Naive thymus-derived CD8-positive, alpha-beta T cell (primary cell): ENCODE measurements at places on chromosomes 7 and 10.

DNA sequence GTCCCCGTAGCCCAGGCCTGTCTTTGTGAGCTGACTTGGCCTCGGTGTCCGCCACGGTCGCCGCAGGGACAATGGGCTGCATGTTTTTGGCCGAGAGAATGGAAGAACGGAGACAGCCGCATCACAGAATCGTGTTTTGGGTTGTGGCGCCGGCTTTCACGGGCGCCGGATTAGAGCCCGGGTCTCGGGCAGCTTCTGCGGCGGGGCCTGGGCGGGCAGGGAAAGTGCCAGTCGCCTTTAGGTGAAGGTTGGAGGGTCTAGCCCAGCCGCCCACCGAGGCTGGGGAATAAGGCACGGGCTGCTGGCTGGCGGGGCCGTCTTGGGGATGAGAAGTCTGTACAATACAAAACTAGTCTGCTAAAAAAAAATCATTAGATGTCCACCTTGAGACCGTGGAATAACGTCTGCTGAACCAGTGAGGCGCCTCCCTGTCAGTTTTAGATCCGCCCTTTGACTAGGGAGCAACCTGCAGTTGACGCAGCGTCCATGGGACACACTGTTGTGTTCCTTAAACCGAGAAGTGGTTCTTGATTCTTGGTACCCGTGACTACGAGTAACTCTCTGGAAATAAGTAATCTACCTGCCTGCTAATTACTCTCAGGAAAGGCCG lies 577 bp downstream of the DNAJB9 start:
- peak; percentile 45 for DNase-seq

GRCh38 chr10:106775127-106775526 lies 389.4 kb downstream of the SORCS1 start:
- DNase-seq: no peak

GRCh38 chr10:62788861-62789467 lies 15.6 kb upstream of the ADO start:
- DNase-seq: no peak

DNA sequence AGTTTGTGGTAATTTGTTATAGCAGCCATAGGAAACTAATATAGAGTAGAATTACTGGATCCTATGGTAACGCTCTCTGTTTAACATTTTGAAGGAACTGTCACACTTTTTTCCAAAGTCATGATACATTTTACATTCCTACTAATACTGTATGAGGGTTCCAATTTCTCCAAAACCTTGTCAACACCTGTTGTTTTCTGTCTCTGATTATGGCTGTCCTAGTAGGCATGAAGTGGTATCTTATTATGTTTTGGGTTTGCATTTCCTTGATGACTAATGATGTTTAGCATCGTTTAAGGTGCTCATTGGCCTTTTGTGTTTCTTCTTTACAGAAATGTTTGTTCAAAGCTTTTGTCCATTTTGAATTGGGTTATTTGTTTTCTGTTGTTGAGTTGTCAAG lies 69.6 kb downstream of the VPS50 start:
- DNase-seq: no peak

- no peak for DNase-seq
Measured at GRCh38 chr7:115060095-115060870, 138.4 kb downstream of the MDFIC start.

DNA sequence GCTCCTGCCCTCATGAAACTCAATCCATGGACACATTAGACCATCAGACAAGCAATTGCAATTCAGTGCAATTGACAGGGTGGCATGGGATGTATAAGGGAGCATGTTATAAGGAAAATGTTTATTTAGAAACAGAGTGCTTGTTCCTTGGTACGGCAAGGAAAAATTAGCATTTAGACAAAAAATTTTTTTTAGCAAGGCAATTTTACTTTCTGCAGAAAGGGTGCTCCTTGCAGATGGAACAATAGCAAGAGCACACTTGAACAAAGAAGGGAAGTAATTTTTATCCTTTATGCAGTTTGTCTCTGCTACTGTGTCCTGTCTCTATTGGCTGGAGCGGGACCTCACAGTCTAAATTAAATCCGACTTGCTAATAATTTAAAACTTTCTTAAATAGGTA lies 6.2 kb upstream of the BAG3 start:
- no peak for DNase-seq

- no peak for DNase-seq
Measured at GRCh38 chr10:24162206-24162985, 46.5 kb upstream of the KIAA1217 start.

DNA sequence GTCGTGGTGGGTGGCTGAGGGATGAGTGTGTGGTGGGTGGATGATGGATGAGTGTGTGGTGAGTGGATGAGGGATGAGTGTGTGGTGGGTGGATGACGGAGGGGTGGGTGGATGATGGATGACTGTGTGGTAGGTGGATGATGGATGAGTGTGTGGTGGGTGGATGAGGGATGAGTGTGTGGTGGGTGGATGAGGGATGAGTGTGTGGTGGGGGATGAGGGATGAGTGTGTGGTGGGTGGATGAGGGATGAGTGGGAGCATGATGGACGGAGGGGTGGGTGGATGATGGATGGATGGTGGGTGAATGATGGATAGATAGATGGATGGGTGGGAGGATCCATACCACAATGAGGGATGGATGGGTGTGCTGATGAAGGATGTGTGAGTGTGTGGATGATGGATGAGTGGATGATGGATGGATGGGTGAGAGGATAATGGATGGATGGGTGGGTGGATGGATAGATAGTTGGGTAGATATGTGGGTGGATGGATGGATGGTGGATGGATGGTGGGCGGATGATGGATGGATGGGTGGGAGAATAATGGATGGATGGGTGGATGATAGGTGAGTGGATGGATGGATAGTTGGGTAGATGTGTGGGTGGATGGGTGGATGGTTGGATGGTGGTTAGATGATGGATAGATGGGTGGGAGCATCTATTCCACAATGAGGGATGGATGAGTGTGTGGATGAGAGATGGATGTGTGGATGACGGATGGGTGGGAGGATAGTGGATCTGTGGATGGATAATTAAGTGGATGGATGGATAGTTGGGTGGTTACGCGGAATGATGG lies 266.8 kb downstream of the CELF2 start:
- DNase-seq: no peak

DNA sequence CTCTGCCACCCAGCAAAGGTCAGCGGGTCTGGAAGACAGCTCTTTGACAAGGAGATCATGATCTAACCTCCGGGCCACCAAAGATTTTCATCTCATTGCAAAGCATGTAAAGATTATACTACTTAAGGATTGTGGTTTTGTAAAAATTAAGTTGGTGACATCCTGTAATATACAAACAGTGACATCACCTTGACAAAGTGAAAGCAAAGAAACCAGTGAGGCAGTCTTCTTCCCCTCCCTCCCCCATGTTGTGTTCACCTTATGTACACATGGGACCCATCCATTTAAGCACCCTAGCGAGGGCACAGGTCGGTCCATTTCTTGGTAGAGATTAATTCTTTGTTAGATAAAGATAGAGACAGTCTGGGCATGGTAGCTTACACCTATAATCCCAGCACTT lies 3.9 kb downstream of the MDH2 start:
- DNase-seq: no peak

- DNase-seq: no peak
Measured at GRCh38 chr10:96835899-96836298, 3.8 kb downstream of the LCOR start.

DNA sequence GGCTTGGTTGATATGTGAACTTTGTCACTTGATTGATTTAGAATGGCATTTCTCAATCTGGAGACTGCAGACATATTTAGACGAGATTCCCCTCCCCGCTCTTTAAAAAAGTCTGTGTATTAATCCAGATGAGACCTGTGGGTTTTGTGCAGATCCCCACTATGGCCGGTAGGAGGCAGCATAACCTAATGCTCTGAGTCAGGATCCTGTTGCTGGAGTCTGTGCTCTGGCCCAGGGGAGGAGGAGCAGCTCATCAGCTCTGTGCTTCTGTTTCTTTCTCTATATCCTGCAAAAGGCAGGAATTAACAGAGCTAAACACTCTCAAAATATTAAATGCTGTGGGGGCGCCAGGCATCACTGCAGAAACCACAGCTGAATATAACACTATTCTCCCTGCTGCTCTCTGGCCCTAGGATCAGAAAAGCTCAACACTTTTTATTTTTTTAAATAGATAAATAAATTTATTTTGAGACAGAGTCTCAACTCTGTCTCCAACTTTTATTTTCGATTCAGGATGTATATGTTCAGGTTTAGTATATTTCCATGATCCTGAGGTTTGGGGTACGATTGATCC lies 23.9 kb upstream of the SEPHS1 start:
- peak; percentile 65 for DNase-seq

DNA sequence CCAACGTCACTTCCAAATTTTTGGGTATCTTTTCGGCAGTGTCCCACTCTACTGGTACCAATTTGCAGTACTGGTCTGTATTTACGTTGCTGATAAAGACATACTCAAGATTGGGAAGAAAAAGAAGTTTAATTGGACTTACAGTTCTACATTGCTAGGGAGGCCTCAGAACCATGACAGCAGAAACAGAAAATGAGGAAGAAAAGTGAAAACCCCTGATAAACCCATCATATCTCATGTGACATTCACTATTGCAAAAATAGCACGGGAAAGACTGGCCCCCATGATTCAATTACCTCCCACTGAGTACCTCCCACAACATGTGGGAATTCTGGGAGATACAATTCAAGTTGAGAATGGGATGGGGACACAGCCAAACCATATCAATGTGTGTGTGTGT lies 364.0 kb upstream of the KCND2 start:
- no peak for DNase-seq

- DNase-seq: no peak
Measured at GRCh38 chr10:1557081-1557480, 180.2 kb downstream of the ADARB2 start.

- DNase-seq: no peak
Measured at GRCh38 chr7:469563-469961, 50.1 kb downstream of the PDGFA start.

GRCh38 chr7:155844526-155844925 lies 32.3 kb upstream of the SHH start:
- no peak for DNase-seq

DNA sequence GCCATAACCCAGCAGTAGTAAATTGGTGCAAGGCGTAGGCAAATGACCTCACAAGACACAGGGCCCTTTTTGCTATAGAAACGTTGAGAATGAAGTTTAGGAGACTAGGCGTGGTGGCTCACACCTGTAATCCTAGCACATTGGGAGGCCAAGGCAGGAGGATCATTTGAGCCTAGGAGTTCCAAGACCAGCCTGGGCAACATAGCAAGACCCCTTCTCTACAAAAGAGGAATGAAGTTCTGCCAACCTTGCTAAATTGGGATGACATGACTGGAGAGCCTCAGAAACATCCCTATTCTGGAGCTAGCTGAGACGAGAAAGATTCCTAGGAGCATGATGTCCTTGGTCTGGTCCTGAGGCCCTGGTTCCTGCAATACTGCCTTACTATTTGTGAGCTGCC lies 20.6 kb downstream of the CDK1 start:
- no peak for DNase-seq

- no peak for DNase-seq
Measured at GRCh38 chr10:30830315-30831230, 201.0 kb upstream of the LYZL2 start.

GRCh38 chr10:5860066-5860465 lies 29.6 kb downstream of the ANKRD16 start:
- no peak for DNase-seq

- no peak for DNase-seq
Measured at GRCh38 chr7:7971308-7972040, 2.9 kb downstream of the GLCCI1 start.

DNA sequence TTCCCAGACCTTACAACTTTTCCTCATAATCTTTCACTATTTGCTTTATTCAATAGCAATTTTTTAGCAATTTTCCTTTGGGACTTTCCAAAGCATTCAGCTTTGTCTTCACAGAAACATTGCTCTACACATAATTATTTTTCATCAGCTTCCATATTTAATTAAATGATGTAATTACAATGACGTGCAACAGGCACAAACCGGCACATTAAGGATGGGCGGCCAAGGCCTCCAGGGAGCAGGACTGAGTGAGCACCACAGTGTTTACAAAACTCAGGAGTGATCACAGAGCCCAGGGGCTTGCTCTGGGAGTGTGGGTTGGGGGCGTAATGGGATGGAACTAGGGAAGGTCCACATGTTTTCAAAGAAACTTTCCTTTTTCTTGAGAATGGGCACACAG lies 69.8 kb downstream of the MAD1L1 start:
- DNase-seq: no peak

- no peak for DNase-seq
Measured at GRCh38 chr7:44449584-44449928, 40.9 kb downstream of the NUDCD3 start.

- no peak for DNase-seq
Measured at GRCh38 chr10:5595994-5596471, 70.4 kb downstream of the ASB13 start.
